Suppressor macrophage (primary cell): ENCODE measurements at places on chromosomes 1 and 21.

DNA sequence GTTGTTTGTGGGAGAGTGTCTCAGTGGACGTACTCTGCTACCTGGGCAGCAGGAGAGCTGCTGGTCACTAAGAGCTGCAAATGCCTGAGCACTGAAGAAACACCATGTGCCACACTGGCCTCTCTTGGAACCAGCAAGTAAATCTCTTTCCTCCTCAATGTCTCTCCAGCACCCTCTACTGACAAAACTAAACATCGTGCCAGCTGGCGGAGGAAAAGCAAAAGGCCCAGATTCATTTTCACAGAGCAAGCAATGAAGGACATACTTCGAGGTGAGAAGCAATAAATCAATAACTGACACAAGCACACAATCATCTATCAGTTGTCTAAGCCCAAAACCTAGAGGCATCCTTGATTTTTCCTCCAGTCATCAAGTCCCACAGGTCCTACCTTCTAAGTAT, 78.1 kb downstream of the RERE start:
- no peak for DNase-seq

GRCh38 chr21:45592208-45592619, 50.0 kb upstream of the SLC19A1 start:
- DNase-seq, result no peak

DNA sequence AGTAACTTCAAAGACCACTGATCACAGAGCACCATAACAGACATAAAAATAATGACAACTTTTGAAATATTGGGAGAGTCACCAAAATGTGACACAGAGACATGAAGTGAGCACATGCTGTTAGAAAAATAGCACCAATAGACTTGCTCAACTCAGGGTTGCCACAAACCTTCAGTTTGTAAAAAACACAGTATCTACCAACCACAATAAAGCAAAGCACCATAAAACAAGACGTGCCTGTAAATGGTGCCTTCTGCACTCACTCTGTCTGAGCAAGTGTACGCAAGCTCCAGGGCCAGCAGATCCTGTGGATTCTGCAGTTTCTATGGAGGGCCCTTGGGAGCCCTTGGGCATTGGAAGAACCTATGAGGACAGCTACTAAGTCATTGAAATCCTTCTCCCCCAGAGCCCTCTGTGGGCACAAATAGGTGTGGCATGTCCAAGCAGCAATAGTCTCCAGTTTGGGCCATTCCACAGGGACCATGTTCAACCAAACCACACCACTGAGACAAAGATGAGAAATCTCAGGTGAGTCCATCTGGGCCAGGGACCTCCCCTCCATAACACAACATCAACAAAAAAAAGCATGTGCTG, 116.9 kb upstream of the RAB4A start:
- DNase-seq, result no peak

GRCh38 chr1:194071205-194071604, 884.8 kb upstream of the B3GALT2 start:
- DNase-seq, result no peak

DNA sequence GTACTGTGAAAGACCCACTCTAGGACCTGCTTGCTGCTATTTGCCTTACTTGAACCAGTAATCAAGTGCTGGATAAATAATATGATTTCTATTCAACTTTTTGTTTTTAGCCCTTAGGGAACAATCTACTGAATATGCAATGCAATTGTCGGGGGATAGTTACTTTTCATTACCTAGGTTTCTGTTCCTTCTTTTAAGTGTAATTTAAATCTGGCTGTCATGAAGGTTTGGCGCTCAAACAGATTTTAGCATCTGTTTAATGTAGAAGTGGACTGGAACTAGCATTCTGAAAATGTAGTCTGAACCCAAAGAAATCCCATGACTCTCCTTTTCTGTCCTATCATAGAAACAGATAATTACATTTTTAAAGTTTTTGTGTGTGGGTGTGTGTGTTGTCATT, 4.8 kb downstream of the MGST3 start:
- no peak for DNase-seq

DNA sequence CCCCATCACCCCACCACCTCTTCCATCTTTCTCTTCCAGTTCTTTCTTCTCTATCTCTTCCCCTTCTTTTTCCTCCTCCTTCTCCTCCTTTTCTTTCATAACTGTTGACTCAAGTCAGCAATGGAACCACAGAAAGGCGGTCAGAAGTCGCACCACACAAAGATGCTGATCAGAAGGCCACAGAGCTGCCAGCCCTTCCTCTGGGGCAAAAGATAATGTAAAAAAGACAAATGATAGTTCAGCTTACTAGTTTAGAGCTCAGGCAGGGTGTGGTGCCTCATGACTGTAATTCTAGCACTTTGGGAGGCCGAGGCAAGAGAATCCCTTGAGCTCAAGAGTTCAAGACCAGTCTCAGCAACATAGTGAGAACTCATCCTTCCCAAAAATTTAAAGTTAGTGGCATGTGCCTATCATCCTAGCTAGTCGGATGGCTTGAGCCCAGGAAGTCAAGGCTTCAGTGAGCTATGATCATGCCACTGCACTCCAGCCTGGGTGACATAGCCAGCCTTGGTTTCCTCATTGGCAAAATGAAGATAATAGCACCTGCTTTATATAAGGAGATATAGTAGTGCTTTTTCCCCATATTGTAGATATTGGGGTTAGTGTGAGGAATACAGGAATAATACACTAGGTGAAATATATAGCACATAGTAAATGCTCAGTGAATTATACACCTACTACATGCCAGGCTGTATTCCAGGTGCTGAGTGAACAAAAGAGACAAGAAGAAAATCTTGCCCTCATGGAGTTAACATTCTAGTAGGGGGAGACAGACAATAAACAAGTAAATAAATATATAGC, 12.5 kb upstream of the IGSF3 start:
- DNase-seq, result no peak

GRCh38 chr21:46394595-46395104, 64.0 kb upstream of the DIP2A start:
- no peak for DNase-seq
